ENCODE measurements at places on chromosomes 6 and 20.

DNA sequence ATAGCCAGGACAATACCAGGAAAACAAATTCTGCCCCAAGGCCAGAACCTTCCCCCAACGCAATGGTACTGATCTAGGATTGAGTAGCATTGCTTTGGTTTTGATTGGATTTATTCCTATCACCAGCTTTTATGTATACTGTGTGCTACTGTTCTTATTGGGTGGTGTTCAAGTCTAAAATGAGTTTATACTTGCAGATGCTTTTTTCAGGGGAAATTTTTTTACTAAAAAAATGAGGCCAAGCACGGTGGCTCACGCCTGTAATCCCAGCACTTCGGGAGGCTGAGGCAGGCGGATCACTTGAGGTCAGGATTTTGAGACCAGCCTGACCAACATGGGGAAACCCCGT lies 116.8 kb downstream of the ZMYND8 start:
- DNase-seq: no peak

- no peak for DNase-seq
Observed at GRCh38 chr6:18477301-18477941, 90.3 kb downstream of the RNF144B start.

- DNase-seq: no peak
Observed at GRCh38 chr20:63778034-63778752, 38.6 kb downstream of the SLC2A4RG start.

DNA sequence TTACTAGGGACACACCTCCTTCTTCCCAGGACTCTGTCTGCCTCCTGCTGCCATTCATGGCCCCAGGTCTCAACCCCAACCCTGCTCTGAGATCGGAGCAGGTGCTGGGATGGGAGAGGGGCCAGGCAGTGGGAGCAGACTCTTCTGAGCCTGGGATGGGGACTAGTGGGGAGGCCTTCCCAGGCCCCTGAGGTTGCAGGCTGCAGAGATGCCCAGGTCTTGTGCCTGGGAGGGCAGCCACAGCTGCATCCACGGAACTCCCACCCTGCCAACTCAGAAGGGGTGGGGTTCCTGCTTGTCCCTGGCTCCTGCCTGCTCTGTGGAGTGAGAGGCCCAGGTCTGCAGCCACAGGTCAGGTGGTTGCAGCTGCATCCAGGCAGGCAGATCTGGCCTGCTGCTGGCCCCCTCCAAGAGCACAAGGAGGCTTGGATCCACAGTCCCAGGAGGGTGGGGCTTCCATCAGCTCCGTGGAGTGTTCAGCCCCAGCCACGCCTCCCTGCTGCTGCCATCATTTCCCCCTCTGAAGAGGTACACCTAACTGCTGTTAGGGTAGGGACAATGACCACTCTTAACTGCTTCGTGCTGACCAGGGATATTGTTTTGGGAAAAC lies 2.9 kb upstream of the SLC22A1 start:
- peak; percentile 45 for DNase-seq

GRCh38 chr6:166584853-166585429 lies 1.5 kb downstream of the RAMACL start:
- no peak for DNase-seq

- no peak for DNase-seq
Observed at GRCh38 chr20:15795305-15796019, 777.8 kb downstream of the KIF16B start.

DNA sequence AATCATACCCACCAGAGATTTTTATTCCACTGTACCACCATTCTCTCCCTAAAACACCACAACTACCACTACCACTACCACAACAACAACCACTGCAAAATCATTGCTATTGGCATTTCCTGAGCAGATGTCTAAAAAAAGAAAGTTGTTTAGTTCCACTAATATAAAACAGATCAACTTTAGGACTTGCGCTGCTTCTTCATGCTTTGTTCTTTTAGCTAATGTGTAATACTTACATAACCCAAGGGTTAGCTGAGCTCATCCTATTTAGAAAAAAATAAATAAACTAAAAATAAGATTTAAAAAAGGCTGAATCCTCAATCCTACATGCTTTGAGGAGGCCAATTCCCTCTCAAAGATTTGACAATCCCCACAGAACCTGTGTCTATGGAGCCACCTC lies 11.4 kb downstream of the IYD start:
- no peak for DNase-seq

- DNase-seq: peak; percentile 74
Observed at GRCh38 chr20:49979030-49979832, 3.5 kb upstream of the SNAI1 start.

GRCh38 chr6:45838996-45839395 lies 176.7 kb downstream of the CLIC5 start:
- no peak for DNase-seq

GRCh38 chr6:50657513-50657912 lies 55.8 kb upstream of the TFAP2D start:
- no peak for DNase-seq

GRCh38 chr6:143111443-143111842 lies 50.8 kb downstream of the AIG1 start:
- DNase-seq: no peak

DNA sequence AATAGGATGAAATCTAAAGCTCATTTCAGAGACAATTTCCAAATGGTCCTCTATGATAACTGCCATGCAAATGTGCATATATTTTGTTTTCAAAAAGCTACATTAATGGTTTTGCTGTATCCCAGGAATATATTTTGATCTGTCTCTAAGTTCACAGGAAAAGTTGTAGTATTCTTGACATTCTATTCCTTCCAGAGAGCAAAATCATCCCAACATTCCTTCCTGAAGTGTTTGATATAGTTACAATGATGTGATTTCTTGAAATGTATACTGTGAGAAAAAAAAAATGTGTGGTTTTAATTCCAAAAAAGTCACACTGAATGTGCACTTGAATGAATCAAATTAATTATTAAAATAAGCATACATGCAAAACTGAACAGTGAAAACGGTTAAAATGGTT lies 996.0 kb upstream of the CITED2 start:
- no peak for DNase-seq

DNA sequence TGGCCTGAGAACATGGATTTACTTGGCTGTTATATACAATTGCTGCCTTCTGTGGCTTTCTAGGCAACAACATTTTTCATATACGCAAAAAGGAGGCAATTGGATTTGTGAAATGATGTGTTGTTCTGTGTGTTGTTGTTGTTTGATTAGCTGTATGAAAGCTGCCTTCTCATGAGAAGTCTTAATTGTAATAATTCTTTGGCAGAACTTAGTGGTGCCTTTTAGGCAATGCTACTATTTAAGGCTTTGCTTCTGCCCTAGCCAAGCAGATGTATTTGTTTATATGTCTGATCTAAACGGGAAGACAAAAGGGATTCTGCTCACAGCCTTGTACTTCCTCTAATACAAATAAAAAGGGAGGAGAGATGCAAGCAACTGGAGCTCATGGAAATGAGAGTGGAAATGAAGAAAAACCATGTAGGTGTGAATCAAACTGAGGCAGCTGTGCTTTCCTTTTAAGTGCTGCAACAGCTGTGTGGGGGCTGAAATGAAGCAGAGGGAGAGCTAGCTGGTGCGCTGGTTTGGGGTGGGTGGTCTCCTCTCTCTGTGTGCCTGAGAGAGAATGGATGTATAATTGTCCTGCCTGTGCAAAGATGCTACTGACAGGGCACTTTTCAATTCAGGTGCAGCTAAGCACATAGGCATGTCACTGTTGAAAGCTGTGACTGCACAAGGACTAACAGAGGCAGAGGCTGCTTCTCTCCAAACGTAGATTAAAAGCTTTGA lies 386.9 kb upstream of the MAN1A1 start:
- no peak for DNase-seq

GRCh38 chr20:13291157-13291556 lies 70.1 kb downstream of the ISM1 start:
- DNase-seq: no peak

DNA sequence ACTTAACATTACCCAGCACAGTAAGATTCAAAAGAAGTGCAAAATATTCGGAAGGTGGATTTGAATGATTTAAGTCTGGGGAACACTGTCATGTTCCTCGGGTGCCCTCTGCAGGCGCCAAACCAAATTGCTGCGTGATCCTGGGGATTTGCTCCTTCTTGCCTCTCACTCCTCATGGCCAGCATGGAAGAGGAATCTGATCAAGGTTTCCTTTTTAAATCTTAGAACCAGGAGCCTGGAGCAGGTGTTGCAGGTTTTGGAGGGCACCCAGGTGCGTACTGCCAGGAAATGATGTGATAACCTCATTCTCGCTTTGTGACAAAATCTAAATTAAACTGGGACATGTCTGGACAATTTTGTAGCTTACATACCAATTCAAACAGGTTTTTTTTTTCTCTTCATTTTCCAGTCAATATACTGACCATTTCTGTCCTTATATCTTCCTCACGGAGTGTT lies 8.1 kb upstream of the PFDN4 start:
- peak; percentile 83 for DNase-seq

- no peak for DNase-seq
Observed at GRCh38 chr6:89139509-89140346, 6.1 kb upstream of the PM20D2 start.

DNA sequence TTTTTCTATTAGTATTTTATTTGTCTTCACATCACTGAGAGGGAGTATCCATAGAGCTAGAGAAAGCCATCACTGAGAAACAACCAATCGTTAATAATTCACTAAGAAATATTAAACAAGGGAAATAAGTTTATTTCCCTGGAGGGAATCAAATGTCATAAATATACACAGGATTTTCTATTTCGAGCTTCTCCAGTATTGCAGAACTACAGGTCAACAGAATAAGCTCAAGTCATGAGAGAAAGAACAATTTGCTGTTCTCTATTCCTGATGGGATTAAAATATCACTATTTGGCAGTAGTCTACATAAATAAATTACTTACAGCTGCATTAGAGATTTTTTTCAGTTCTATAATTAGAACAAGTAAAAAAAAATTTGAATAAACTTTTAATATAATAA lies 2.2 kb upstream of the FAM162B start:
- no peak for DNase-seq

DNA sequence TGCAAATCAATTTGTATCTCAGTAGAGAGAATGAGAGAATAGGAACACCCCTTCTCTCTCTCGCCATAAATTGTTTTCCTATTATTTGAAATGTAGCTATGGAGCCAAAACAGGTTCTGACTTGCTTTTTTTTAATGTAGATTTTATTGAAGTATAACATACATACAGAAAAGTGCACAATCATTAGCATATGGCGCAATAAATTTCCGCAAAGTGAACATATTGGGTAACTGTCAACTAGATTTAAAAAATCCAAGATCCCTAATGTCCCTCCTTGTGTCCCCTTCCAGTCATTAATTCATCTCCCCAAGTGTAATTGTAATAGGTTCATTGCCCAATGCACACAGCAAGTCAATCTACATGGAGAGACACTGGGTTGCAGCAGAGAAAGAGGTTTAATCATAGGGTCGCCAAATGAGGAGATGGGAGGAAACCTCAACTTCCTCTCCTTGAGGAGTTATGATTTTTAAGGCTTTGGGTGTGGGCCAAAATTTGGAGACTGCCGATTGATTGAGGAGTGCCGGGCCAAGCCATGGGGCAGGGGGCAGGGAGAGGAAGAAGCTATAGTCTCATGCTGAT lies 43.3 kb upstream of the TGM3 start:
- no peak for DNase-seq

GRCh38 chr6:28589234-28589956 lies 63.7 kb downstream of the GPX5 start:
- no peak for DNase-seq

DNA sequence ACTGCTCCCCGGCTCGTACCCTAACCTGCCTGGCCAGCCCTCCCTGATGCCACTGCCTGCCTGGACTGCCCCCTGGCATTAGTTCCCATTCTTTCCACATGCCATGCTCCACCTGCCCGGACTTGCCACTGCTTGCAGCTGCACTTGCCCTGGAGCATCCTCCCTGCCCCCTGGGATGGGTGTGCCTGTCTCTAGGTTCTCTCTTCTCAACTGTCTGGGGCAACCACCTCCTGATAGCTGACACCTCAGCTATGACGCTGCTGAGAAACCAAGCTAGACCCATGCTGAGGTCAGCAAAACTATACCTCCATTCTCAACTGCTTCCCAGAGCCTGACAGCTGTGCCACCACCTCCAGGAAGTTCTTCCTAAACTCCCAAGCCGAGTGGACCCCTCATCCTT lies 72.1 kb downstream of the PERP start:
- DNase-seq: no peak

GRCh38 chr6:40520678-40521077 lies 66.5 kb downstream of the LRFN2 start:
- DNase-seq: no peak

GRCh38 chr20:53244711-53245110 lies 272.6 kb downstream of the TSHZ2 start:
- no peak for DNase-seq

- no peak for DNase-seq
Observed at GRCh38 chr6:24933868-24934401, 1.8 kb downstream of the RIPOR2 start.

GRCh38 chr6:108071736-108072276 lies 2.7 kb downstream of the OSTM1 start:
- DNase-seq: no peak

GRCh38 chr6:151431337-151431736 lies 20.6 kb downstream of the RMND1 start:
- no peak for DNase-seq

GRCh38 chr6:133707456-133707855 lies 181.5 kb upstream of the TCF21 start:
- no peak for DNase-seq

DNA sequence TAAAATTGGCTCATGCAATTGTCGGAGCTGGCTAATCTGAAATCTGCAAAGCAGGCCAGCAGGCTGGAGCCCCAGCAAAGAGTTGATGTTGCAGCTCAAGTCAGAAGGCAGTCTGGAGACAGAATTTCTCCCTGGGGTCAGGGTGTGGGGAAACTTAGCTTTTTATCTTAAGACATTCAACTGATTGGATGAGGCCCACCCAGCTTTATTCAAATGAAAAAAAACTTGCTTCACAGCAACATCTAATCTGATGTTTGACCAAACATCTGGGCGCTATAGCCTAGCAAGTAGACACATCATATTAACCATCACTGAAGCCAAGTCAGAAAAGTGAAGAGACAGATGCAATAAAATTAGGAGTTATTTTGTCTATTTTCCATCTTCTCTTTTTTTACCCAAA lies 108.8 kb upstream of the CCDC28A start:
- no peak for DNase-seq

- no peak for DNase-seq
Observed at GRCh38 chr20:5180933-5181332, 54.1 kb downstream of the CDS2 start.

DNA sequence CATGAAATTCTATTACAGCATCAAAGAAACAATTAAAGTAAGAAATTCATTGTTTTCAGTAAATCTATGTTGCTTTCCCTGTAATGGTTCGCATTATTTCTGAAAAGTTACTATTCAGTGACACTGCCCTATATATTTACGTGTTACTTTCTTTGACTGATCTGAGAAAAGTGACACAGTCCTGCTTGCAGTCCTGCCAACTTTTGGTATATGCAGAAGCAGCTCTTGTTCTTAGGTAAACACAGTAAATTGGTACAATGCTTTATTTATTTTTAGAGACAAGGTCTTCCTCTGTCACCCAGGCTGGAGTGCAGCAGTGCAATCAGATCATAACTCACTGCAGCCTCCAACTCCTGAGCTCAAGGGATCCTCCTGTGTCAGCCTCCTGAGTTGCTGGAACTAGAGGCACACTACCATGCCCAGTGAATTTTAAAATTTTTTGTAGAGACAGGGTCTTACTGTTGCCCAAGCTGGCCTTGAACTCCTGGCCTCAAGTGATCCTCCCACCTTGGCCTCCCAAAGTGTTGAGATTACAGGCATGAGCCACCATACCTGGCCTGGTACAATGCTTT lies 151.3 kb downstream of the AKAP7 start:
- DNase-seq: no peak

GRCh38 chr6:79971193-79971592 lies 23.8 kb upstream of the ELOVL4 start:
- no peak for DNase-seq

- no peak for DNase-seq
Observed at GRCh38 chr20:37396416-37397075, 50.6 kb downstream of the SRC start.

- no peak for DNase-seq
Observed at GRCh38 chr6:25629198-25629576, 22.8 kb upstream of the SCGN start.
